AG04450 (cell line): ENCODE measurements at places on chromosomes 13 and 19.

- DNase-seq = no peak
Observed at GRCh38 chr13:93784191-93784590, 557.6 kb downstream of the GPC6 start.

GRCh38 chr19:35330475-35330874 lies 1.5 kb downstream of the CD22 start:
- no peak for DNase-seq

GRCh38 chr19:6185093-6185834 lies 49.8 kb downstream of the ACSBG2 start:
- no peak for DNase-seq

GRCh38 chr13:26816881-26817280 lies 56.3 kb upstream of the GPR12 start:
- DNase-seq = no peak

DNA sequence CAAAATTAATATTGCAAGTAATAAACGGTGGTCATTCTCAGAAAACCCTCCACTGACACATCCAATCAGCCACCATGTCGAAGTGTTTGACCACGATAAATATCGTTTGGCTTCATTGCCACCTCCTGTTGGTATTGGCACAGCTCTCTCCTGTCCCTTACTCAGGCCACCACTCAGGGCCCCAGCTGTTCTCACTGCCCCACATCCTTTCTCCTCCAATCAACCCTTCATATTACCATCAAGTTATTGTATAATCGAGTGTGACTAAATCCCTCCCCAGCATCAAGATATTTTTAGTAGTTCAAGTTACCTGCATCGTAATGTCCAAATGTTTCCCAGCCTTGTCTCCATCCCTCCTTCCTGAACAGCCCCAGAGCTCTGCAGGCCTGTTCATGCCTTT lies 50.4 kb downstream of the SACS start:
- no peak for DNase-seq

DNA sequence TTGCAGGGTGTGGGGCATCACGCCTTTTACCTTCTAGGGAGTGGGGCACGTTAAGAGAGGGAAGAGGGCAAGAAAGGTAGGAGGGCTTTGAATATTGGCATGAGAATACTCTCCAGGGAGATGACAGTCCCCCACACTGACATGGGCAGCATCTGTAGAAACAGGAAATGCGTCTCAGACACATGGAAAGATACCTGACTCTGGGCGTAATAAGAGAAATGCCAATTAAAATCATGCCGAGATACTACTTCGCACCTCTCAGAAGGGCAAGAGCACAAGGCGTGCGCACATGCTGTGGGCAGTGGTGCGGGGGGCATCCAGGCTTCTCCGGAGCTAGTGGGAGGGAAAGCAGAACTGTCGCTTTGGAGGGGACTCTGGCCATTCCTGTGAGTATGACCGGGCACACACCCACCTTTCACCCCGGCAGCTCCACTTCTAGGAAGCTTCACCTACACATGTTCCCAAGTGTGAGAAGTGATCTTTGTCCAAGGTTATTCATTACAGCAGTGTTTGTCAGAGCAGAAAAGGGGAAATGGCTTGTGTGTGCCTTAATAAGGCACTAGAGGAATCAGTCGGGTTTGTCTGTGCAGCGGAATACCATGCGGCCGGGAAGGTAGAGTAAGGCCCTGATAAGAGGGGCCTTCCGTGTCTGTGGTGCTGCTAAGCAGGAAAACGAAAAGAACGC lies 99.5 kb downstream of the SIPA1L3 start:
- DNase-seq = no peak

- DNase-seq = no peak
Observed at GRCh38 chr13:26074706-26075105, 22.9 kb upstream of the SHISA2 start.
